ENCODE measurements at places on chromosomes 4 and X.

DNA sequence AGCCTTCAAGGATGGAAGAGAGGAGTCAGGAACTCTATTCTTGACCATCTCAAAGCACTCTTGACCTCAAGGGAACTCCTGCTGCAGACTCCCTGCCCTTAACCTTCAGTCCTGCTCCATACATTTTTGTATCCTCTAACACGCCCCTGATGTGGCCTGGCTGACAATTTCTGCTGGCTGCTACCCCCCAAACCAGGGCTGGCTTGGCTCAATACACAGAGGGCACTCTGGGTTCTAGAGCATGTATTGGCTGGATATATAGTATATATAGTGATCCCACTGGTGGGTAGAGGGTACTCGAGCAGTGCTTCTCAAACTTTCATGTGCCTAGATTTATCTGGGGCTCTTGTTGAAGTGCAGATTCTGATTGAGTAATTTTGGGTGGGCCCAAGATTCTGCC, 101.9 kb downstream of the SMIM20 start:
- DNase-seq: no peak

- no peak for DNase-seq
Measured at GRCh38 chrX:151929126-151929525, 16.4 kb downstream of the MAGEA4 start.

- DNase-seq: no peak
Measured at GRCh38 chrX:134470013-134470412, 10.0 kb downstream of the HPRT1 start.

DNA sequence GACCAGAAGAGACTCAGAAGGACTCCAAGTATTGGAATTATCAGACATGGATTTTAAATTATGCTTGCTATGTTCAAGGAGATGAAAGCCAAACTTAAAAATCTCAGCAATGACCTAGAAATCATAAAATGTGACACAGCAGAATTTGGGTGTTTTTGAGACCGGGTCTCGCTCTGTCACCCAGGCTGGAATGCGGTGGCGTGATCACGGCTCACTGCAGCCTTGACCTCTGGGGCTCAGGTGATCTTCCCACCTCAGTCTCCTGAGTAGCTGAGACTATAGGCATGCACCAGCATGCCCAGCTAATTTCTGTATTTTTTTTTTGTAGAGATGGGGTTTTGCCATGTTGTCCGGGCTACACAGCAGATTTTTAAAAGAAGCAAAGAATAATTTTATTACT, 12.7 kb downstream of the TAB3 start:
- no peak for DNase-seq

DNA sequence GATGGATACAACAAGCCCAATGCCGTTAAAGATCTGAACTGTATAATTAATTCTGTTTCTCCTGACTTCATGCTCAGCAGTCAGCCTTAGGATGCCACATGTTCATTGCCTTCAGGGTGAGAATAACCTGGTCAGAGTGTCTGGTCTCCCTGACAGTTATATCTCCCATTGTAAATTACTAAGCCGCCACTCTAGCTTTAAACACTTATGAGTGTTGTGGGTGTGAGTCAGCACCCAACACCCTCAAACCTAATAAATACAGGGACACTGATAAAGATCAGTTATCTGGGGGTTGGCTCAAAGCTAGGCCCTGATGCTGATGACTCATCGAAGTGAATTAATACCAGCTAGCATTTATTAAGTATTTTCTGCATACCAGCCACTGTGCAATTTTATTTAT, 64.9 kb upstream of the DYNLT3 start:
- peak; percentile 66 for DNase-seq

- DNase-seq: no peak
Measured at GRCh38 chr4:152864361-152864760, 71.8 kb upstream of the FHDC1 start.
